ENCODE measurements at places on chromosomes 5 and 9. TPM values are rescaled to one million over a fixed set of nuclear protein-coding genes. Genes with fewer than 3 reads are reported as not detected.

CSF1R gene
- 22.7 TPM for polyA plus RNA-seq

CYLC2 gene
- not detected for polyA plus RNA-seq

DNA sequence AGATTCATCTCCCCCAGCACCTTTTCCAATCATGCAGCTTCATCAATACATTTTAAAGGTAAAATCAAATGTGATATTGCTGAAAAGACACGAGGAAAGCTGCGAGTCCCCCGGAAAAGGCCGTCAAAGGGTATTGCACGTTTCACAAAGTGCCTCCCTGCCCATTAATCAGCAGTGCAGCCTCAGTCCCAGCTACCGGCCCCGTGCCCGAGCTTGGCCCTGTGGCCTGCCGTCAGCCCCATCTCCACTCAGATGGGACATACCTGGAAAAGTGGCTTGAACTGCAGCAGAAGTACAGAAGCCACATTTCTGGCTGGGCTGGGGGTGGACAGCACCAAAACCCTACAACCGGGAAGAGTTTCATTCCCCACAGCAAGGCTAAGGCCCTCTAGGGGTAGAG is 39.9 kb upstream of the EQTN start:
- DNase-seq, result no peak

DNA sequence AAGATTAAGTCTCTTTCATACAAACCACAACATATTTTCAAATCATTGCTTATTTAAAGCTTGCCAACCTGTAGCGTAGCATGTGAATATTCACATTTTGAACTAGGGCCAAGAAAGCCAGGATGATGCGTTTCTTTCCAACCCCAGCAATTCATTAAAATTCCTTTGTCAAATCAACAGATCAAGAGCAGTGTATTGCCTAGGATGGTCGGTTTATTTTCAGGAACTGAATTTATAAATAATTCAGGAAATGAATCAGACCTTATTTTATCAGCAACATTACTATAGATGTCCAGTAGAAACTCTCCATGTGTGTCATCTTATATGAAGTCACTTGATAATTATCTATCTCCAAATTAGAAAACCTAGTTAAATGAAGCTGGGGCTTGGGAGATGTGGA is 13.2 kb upstream of the AUH start:
- no peak for DNase-seq

DNA sequence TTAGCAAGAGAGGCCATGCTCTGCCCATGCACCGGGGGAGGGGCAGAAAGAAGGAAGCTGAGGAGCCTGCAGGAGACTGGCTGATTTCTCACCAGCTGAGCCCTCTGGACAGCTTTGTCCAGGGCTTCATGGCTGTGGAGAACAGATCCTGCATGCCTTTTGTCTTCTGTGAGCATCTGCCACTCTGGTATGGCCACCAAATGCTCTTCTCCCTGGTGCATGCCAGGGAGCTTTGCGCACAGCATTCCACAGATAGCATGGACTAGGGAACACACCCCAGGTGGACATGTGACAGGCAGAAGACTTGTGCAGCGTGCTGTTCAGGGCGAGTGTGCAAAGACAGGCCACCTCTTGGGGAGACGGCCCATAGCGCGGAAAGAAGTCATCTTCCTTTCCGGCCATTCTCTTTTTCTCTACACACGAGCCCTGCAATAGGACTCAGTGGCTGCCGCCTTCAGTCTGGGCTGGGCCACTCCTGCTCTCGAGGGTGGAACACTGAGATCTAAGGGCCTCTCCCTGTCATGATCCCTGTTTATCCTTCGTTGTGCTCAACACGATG is 56.7 kb downstream of the GADD45G start:
- DNase-seq, result no peak

- no peak for DNase-seq
These were observed 4.1 kb downstream of the DNAJB5 start for GRCh38 chr9:34993502-34994259.

ACO1 gene
- polyA plus RNA-seq, result 35.4 TPM

SDHA gene
- 110 TPM for polyA plus RNA-seq

FAM153A gene
- 0.31 TPM for polyA plus RNA-seq

PCDHGB1 gene
- 1.6 TPM for polyA plus RNA-seq

MRPL41 gene
- polyA plus RNA-seq, result 22.2 TPM

- DNase-seq, result no peak
These were observed 121.0 kb downstream of the FEM1C start for GRCh38 chr5:115423541-115423940.

LRRC8A gene
- 28.9 TPM for polyA plus RNA-seq

CLIC3 gene
- polyA plus RNA-seq, result 30.7 TPM

GRCh38 chr9:14401911-14402310 is 88.0 kb upstream of the NFIB start:
- DNase-seq, result no peak

Measured in left lung (tissue), 14 donors.